ENCODE measurements at places on chromosomes 3 and 15. TPM values are rescaled to one million over a fixed set of nuclear protein-coding genes. Genes with fewer than 3 reads are reported as not detected.

The ALS2CL gene
- 25.2 TPM for total RNA-seq

GRCh38 chr15:99408236-99409096 lies 157.2 kb downstream of the LRRC28 start:
- H3K4me1 ChIP-seq: peaks cover 32% of the 10 kb centered on the region
- no peak for DNase-seq
- H3K27me3 ChIP-seq: no peaks in the 10 kb centered on the region
- no peaks in the 10 kb centered on the region for H3K36me3 ChIP-seq
- peak overlapping the region; percentile 69 for H3K27ac ChIP-seq

DNA sequence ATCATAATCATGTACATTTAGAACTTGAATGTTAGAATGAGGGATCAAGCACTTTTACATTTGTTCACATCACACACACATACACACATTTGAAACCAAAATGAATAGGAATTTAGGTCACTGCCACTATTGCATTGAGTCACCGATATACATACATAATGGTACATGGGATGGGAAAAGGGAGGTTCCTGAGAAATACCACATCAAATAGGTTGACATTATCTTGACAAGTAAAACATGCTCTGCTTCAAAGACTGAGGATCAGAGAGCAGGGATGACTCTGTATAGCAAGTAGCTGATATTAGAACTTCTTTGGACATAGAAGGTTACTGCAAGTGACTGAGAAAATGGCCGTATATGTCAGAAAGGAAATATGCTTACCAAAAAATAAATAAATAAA lies 847.2 kb downstream of the PLOD2 start:
- no peaks in the 10 kb centered on the region for H3K4me1 ChIP-seq
- H3K27me3 ChIP-seq: no peaks in the 10 kb centered on the region
- H3K4me3 ChIP-seq: no peak overlapping the region
- no peaks in the 10 kb centered on the region for H3K36me3 ChIP-seq

The ZNF620 gene
- total RNA-seq: 3.1 TPM

The LMAN1L gene
- not detected for total RNA-seq

DNA sequence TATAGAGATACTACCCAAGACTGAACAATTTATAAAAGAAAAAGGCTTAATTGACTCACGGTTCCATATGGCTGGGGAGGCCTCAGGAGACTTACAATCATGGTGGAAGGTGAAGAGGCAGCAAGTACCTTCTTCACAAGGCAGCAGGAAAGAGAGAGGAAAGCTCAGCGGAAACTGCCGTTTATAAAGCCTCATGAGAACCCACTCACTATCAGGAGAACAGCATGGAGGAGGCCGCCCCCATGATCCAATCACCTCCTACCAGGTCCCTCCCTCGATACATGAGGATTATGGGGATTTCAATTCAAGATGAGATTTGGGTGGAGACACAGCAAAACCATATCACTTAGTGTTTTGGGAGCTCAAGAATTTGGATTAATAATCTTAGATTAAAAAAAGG lies 240.2 kb downstream of the UACA start:
- H3K27me3 ChIP-seq: no peaks in the 10 kb centered on the region
- no peaks in the 10 kb centered on the region for H3K4me1 ChIP-seq
- no peak overlapping the region for H3K27ac ChIP-seq
- no peaks in the 10 kb centered on the region for H3K36me3 ChIP-seq
- DNase-seq: no peak

DNA sequence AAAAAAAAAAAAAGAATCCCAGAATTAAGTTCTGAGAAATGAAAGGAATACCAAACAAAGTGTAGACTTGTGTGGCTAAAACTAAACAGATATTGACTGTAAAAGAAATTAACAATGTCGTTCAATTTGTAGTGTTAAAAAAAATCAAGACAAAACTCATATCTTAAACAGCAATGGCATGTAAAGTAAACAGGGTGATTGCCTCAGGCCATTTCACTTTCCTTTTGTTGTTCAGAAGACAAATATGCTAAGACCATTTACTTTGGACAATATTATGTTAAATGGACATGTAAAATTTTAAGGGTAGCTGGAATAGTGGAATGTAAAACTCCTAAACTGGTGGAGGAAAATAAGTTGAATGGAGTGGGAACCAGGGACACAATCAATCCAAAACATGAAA lies 139.1 kb downstream of the RTP4 start:
- H3K4me3 ChIP-seq: no peak overlapping the region
- no peak overlapping the region for H3K27ac ChIP-seq
- no peak for DNase-seq

GRCh38 chr3:13353506-13353905 lies 66.6 kb downstream of the NUP210 start:
- no peak for DNase-seq
- no peaks in the 10 kb centered on the region for H3K36me3 ChIP-seq
- H3K27ac ChIP-seq: no peak overlapping the region
- H3K4me3 ChIP-seq: no peak overlapping the region
- H3K27me3 ChIP-seq: no peaks in the 10 kb centered on the region

DNA sequence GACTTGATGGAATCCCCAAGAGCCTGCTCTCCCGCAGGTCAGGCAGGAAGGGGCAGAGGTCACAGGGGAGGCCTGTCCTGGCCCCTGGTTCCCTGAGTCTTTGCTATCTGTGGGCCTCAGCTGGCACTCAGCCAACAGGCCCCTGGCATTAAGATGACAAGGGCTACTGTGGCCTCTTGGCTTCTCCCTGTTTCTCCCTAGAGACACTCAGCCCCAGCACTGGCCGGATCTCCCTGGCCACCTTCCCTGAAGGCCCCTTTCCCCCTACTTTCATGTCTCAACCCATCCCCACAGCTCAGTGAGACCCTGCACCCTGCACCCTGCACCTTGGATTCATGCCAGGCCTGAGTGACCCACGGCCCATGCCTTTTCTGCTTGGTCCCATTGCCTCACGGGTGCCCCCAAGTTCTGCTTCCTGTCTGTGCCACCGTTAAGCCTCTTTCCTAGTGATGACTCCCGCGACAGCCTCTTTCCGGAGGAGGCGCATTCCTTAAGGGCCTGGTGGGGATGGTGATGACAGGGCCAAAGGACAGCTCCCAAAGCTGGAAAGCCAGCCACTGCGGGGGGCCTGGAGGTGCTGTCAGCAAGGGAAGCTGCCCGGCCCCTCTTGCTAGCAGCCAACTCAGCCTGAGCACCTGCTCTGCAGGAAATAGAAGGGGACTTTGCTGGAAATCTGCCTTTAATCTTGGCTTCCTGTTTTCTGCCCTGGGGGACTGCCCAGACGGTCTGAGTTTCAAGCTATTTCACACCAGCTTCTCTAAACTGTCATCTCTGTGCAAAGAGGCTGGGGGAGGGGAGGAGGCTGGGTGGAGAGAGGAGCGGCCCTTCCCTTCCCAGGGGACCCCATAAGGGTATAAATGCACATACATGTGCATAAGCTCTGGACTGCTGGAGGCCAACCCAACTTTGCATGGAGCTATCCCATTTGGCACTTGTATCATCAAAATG lies 4.8 kb upstream of the CSK start:
- no peaks in the 10 kb centered on the region for H3K36me3 ChIP-seq
- H3K4me1 ChIP-seq: peaks cover 9% of the 10 kb centered on the region
- H3K27me3 ChIP-seq: no peaks in the 10 kb centered on the region
- peak overlapping the region; percentile 9 for H3K27ac ChIP-seq

The ARPIN gene
- total RNA-seq: 19.5 TPM

- H3K36me3 ChIP-seq: no peaks in the 10 kb centered on the region
- H3K27ac ChIP-seq: no peak overlapping the region
- DNase-seq: no peak
- H3K4me1 ChIP-seq: no peaks in the 10 kb centered on the region
- H3K4me3 ChIP-seq: no peak overlapping the region
- H3K27me3 ChIP-seq: no peaks in the 10 kb centered on the region
Observed at GRCh38 chr3:22730701-22731100, 472.4 kb upstream of the UBE2E2 start.

- H3K36me3 ChIP-seq: no peaks in the 10 kb centered on the region
- no peak overlapping the region for H3K27ac ChIP-seq
- H3K4me1 ChIP-seq: no peaks in the 10 kb centered on the region
- no peak for DNase-seq
- no peaks in the 10 kb centered on the region for H3K27me3 ChIP-seq
Observed at GRCh38 chr3:143576568-143577270, 271.5 kb downstream of the SLC9A9 start.

- H3K36me3 ChIP-seq: no peaks in the 10 kb centered on the region
- no peak overlapping the region for H3K4me3 ChIP-seq
Observed at GRCh38 chr15:92839696-92840095, 60.4 kb upstream of the CHD2 start.

- H3K27ac ChIP-seq: no peak overlapping the region
- H3K4me3 ChIP-seq: no peak overlapping the region
- no peaks in the 10 kb centered on the region for H3K36me3 ChIP-seq
- H3K27me3 ChIP-seq: no peaks in the 10 kb centered on the region
- no peak for DNase-seq
Observed at GRCh38 chr3:76065964-76066363, 280.6 kb upstream of the ZNF717 start.

DNA sequence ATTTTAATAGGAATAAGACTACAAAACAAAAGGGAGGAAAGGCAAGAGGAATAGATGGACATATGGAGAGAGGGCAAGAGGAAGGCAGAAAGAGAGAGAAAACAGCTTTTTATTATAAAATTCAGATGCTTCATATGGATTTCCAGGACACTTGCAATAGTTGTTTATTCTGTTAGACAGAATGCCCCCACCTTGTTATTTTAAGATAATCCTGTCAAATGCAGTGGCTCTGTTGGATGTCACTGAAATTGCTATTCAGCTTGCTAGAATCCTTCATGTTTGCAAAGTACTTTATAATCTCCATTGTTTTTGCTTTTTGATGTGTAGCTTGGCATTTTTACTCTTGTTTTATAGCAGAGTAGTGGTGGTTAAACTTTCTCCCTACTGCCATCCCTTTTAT lies 432.4 kb upstream of the AZI2 start:
- H3K27ac ChIP-seq: no peak overlapping the region
- H3K36me3 ChIP-seq: no peaks in the 10 kb centered on the region
- H3K4me1 ChIP-seq: no peaks in the 10 kb centered on the region

DNA sequence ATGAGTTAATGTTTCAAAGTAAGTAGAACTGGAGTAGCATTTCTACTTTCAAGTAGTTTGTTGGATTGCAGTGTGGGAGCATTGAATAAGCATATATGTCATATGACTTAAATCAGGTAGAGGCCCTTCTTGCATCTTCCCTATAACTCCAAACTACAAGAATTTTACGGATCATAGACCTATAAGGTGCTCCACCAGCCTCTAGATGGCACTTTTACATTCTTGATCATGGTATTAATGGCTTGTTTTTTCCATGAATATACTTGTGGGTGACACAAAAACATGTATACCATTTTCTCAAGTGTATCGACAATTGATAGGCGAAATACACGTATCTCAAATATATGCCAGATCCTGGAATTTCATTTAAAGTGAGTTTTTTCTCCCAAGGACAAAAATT lies 311.1 kb downstream of the ZPLD1 start:
- no peaks in the 10 kb centered on the region for H3K4me1 ChIP-seq
- no peak overlapping the region for H3K4me3 ChIP-seq
- H3K36me3 ChIP-seq: no peaks in the 10 kb centered on the region
- H3K27ac ChIP-seq: no peak overlapping the region
- H3K27me3 ChIP-seq: no peaks in the 10 kb centered on the region

The TXNRD3 gene
- total RNA-seq: 8.3 TPM

DNA sequence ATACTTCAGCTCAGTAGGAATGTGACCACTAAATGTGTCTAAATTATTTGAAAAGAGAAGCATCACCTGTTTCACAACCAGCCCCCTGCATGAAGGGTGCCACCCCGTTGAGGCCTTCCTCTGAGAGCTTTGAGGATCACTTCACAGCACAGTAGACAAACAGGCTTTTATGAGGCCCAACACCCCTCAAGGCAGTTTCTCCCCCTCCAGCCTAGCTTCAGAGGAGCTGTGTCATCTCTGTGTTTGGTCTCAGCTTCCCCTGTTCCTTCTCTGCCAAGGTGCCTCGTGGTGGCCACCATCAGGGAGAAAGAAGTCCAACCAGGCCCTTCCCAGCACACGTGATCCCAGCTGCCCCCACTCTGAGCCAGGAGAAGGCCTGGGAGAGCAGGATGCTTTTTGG lies 21.6 kb upstream of the DUSP7 start:
- no peak for DNase-seq
- no peaks in the 10 kb centered on the region for H3K36me3 ChIP-seq
- peaks cover 12% of the 10 kb centered on the region for H3K4me1 ChIP-seq
- H3K27me3 ChIP-seq: no peaks in the 10 kb centered on the region
- no peak overlapping the region for H3K4me3 ChIP-seq

The SLC12A8 gene
- total RNA-seq: 4.1 TPM

The ACOX2 gene
- total RNA-seq: 22.2 TPM

DNA sequence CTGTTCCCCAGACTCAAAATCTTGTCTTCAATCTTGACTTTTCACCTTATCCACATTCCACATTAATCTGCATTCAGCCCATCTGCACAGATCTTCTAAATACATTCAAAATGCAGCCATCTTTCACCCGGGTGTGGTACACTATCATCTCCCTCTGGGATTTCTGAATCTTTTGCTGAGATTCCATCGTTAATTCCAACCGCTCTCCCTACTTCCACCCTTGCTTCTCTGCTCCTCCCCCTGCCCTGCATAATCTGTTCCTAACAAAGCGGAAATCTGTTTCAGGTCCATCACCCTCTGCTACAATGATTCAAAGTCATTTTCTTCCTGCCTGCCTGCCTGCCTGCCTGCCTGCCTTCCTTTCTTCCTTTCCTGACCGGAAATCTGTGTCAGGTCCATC lies 7.9 kb upstream of the GOLGA8B start:
- H3K27me3 ChIP-seq: no peaks in the 10 kb centered on the region
- no peak for DNase-seq
- peaks cover 3% of the 10 kb centered on the region for H3K4me1 ChIP-seq

The OXSR1 gene
- 31.0 TPM for total RNA-seq
